ENCODE measurements at places on chromosomes 6 and 20.

- peak; percentile 40 for DNase-seq
These were observed 90.0 kb upstream of the IFNGR1 start for GRCh38 chr6:137309078-137309762.

DNA sequence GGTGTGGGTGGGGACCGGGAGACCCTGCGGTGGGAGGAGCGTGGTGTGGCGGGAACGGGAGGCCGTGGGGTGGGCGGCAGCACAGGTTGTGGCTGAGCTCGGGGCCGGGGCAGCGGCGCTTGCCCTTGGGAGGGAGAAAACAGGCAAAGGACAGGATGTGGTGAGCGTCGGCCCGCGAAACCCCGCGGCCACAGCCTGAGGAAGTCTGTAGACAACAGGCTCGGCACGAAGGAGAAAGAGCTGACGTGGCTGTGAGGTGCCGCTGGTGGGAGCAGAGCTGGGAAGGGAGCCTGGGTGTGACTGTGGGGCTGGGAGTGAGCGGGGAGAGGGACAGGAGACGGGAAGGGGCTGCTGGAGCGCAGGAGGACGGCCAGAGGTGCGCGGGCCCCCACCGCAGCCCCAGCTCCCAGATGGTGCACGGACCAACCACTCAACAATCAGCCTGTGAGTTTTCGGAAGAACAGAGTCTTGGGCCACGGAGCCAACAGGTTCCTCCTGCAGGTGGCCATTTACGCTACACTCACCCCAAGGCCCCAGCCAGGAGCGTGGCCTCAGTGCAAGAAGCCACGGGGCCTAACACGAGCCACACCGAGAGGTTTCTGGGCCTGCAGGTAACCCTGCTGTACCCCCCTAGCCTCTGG, 202.8 kb downstream of the DLL1 start:
- DNase-seq = no peak

GRCh38 chr6:10413850-10414738, 780 bp downstream of the TFAP2A start:
- no peak for DNase-seq

GRCh38 chr6:53044572-53044971, 20.6 kb upstream of the FBXO9 start:
- DNase-seq = no peak

Data from midbrain (tissue), 1 donor.